ENCODE measurements at places on chromosomes 6 and 20. TPM values are rescaled to one million over a fixed set of nuclear protein-coding genes. Genes with fewer than 3 reads are reported as not detected.

DNA sequence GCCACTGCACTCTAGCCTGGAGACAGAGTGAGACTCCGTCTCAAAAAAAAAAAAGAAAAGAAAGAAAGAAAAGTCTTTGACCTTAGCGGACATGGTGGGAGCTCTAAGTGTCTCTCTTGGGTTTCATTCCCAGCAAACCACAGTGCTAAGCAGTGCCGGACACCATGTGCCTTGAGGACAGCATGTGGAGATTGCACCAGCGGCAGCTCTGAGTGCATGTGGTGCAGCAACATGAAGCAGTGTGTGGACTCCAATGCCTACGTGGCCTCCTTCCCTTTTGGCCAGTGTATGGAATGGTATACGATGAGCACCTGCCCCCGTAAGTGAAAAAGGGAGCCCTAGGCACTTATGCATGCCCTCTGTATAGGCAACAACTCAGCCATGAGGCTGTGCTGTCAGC, 79.4 kb downstream of the GFRA4 start:
- no peak for DNase-seq

- DNase-seq: no peak
Measured at GRCh38 chr20:25364879-25365699, 25.5 kb downstream of the ABHD12 start.

DNA sequence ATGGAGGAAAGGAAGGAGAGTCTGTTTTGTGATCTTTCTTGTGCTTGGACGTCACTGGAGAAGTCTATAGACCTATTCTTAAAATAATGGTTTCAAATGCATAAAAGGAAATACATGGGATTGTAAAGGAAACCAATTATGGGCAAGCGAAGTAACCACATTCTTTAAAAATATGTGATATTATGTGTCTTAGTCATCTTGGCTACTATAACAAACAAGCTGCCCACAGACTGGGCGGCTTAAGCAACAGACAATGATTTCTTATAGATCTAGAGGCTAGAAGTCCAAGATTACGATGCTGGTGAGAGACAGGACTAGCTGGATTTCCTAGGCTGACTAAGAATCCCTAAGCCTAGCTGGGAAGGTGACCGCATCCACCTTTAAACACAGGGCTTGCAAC, 49.4 kb upstream of the CD83 start:
- DNase-seq: no peak

The LSM2 gene
- 12.6 TPM for total RNA-seq

- no peak for DNase-seq
Measured at GRCh38 chr20:47665221-47665991, 119.9 kb downstream of the SULF2 start.

The GMPR gene
- 0.63 TPM for total RNA-seq

The SSTR4 gene
- total RNA-seq: not detected

GRCh38 chr6:41654698-41655151, 16.5 kb downstream of the MDFI start:
- no peak for DNase-seq

DNA sequence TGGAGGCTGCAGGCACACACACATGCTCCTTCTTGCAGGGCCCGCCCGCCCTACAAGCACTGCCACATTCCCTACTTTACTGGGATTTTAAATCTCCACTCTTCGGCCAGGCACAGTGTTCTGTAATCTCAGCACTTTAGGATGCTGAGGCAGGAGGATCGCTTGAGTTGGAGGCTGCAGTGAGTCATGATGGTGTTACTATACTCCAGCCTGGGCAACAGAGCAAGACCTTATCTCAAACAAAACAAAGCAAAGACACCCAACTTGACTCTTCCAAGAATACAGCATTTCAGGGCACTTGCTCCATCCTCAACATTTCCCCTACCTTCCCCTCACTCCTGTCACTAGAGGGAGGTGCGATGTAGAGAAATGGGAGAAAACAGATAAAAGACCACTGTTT, 194.0 kb downstream of the MYLK4 start:
- DNase-seq: no peak

DNA sequence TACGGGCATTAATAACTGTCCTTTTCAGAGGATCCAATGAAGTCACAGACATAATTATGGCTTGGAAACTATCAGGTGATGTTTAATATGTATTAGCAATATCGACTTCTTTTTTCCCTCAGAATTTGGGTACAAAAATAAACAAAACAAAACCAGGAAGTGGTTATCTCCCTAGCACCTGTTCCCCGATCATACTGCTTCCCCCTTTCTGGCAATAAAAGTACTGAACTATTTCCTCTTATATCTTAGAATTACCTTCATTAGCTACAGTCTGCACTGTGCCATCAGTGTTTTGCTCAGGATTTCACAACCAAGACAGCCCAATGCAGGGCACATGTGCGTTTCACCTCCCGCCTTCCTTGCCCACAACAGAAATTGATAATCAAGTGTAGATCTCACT, 216.9 kb upstream of the BTBD3 start:
- DNase-seq: no peak

DNA sequence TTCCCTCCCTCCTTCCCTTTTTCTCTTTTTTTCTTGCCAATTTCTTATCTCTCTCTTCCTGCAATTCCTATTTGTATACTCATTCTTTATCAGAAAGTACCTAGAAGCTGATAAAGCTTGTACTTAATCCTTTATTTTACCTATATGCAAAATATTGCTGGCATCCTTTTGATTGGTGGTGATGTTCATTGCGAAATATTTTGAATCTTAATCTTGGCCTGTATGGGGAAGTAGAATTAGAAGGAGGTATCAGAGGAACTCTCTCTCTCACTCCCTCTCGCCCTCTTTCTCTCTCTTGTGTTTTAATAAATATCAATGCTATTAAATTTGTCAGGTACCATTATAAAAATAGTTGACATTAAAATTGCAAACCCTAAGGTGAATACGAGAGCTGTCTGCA, 52.8 kb downstream of the UST start:
- DNase-seq: no peak

DNA sequence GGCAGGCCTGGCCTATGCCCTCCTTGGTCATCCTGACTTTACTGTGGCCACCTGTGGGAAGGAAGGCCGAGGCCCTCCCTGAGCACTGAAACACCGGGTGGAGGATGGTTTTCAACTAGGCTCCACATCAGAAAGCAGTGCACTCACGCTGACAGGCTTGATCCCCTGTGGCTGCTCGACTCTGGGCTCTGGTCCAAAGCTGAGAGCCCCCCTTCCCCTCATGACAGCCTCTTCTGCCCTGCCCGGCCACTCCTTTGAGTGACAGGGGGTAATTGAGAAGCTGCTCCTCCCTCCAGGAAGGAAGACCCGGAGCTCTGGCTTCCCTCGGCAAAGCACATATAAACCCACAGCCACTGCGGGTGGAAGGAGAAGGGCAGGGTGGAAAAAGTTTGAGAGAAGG, 43.6 kb downstream of the MUC22 start:
- no peak for DNase-seq

DNA sequence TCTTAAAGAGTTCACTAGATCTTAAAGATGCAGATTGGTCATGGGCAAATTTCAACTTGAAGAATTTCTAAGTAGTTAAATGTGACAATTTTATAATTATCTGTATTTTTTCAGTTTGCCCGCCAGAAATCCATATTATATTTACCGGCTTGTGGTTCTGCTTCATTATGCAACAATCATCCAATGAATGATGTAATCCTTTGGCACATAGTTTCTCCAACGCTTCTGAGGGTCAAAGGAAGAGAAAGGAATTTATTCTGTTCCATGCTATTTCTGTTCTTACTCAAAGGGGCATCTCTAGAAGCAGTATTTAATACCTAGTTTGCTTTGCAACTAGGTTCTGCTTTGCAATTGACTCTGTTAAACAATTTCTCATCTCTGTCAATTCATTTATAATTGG, 359.3 kb upstream of the PLCB4 start:
- DNase-seq: no peak

DNA sequence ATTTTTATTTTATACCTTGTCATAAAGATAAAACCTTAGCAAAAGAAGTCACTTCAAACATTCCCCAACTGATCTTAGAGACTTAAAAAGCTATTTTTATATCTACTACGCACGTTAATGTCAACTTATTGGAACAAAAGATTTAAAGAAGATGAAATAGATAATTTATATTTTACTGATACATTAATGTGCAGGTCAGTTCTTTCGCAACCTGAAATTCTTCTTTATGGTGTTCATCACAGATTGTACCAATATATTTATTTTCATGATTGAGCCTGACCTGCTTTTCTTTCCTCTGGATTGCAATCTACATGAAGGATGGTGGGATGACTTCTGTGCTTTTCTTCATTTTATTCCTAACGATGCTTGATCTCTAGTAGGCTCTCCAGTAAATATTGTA, 596.3 kb downstream of the PHF3 start:
- no peak for DNase-seq

The RBBP9 gene
- total RNA-seq: 1.6 TPM

DNA sequence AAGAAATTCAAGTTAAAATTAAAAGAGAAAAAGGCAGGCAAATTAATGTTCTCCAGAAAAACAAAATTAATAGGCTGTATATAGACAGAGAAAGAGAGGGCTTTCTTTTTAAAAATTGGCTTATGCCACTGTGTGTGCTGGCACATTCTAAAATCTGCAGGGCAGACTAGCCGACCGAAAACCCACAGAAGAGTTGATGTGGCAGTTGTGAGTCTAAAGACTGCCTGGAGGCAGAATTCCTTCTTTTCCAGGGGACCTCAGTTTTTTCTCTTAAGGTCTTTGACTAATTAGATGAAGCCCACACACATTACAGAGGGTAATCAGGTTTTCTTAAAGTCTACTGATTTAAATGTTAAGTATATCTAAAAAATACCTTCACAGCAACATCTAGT, 85.7 kb downstream of the GJA1 start:
- no peak for DNase-seq

GRCh38 chr6:3526962-3527650, 70.3 kb upstream of the SLC22A23 start:
- no peak for DNase-seq

DNA sequence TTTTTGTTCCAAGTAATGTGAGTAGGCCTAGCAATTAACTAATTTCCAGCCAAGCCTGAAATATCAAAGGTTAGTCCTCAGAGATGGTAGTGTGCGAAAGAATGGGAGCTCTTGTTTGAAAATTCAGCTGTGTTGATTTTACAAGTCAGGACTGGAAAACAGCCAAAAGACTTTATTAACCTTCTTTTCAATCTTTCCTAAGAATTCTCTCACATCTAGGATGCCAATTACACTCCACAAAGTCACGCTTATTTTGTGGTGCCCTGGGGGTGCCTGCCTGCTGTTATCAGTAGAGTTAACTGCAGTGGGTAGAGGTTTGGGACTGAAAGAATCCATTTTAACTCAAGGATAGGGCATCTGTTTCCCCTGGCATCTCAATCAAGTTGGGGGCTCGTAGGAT, 30.7 kb upstream of the MAP3K4 start:
- DNase-seq: no peak

- no peak for DNase-seq
Measured at GRCh38 chr20:63484236-63484635, 11.8 kb upstream of the KCNQ2 start.

The MCHR2 gene
- total RNA-seq: not detected

The VGLL2 gene
- not detected for total RNA-seq

The ERVFRD-1 gene
- not detected for total RNA-seq

GRCh38 chr6:35562060-35562459, 49.4 kb upstream of the TULP1 start:
- no peak for DNase-seq

DNA sequence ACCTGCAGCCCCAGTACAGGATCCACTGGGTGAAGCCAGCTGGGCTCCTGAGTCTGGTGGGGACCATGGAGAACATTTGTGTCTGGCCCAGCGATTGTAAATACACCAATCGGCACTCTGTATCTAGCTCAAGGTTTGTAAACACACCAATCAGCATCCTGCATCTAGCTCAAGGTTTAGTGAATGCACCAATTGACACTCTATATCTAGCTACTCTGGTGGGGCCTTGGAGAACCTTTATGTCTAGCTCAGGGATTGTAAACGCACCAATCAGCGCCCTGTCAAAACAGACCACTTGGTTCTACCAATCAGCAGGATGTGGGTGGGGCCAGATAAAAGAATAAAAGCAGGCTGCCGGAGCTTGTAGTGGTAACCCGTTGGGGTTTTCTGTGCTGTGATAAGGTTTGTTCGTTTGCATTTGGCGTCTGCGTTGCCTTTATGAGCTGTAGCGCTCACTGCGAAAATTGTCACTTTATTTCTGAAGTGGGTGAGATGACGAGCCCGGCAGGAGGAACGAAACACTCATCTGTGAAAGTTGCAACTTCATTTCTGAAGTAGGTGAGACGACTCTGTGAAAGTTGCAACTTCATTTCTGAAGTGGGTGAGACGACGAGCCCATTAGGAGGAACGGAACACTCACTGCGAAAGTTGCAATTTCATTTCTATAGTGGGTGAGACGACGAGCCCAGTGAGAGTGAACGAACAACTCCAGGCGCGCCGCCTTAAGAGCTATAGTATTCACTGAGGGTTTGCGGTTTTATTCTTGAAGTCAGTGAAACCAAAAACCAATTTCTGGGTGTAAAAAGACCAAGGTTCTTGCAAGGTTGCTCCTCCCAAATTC, 31.1 kb downstream of the SERPINB6 start:
- DNase-seq: peak; percentile 63

The IFNGR1 gene
- 84.3 TPM for total RNA-seq

GRCh38 chr20:2032168-2032567, 38.3 kb upstream of the PDYN start:
- DNase-seq: no peak

DNA sequence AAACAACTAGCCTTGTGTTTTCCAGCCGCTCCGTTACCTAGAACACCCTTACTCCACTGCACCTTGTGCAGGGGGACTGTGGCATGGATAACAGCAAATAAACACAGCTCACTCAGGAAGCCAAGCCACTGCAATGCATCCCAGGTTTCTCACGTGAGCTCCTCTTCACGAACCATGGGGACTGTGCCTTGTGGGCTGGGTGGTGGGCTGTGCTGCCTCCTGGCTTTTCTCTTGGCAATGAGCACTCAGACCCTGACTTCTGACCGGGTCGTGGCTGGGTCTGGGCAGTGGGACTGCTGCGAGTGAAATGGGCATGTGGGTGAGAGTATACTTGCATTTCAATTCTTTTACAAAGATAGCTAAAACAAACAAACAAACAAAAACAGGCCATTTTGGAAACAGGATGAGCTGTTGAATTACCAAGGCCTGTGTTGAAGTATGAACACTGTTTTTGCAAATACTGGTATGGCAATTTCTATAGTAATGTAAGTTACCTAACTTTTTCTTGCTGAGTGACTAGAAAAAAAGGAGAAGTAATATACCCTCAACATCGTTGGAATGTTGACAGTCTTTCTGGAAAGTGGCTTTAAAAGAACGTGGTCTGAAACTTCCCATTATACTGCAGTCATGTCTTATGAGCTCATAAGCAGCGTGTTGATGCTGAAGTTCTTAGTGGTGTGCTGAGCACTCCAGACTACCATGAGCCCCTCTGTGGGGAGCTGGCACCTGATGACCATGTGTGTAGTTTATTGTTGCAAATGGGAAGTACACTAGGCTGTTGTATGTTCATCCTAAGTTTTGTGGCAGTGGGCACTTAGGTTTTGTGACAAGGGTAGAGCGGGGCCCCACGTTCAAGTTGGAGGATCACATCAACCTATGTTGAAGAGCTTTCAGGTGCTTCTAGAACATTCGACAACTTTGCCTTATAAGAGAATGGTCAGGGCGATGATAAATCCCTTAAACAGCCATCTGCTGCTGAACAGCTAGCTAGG, 120.4 kb downstream of the ARMC2 start:
- no peak for DNase-seq

The SLC22A3 gene
- not detected for total RNA-seq
